ENCODE measurements at places on chromosomes 5 and 9.

DNA sequence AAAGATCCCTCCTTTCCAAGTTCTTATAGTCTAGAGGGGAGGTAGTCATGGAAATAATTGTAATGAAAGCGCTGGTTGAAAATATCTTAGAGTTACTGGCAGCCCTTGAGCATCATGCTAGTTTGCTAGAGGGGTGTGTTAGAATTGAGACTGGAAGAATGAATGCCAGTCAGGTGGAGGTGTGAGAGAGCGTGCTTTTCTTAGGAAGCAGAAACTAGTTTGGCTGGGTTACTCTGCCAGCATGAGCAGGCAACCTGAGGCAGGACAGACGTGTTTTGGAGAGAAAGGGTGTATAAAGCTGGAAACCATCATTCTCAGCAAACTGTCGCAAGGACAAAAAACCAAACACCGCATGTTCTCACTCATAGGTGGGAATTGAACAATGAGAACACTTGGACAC, 43.6 kb upstream of the DHFR start:
- no peak for DNase-seq

- no peak for DNase-seq
Measured at GRCh38 chr9:31776471-31776870, 608.0 kb upstream of the ACO1 start.

DNA sequence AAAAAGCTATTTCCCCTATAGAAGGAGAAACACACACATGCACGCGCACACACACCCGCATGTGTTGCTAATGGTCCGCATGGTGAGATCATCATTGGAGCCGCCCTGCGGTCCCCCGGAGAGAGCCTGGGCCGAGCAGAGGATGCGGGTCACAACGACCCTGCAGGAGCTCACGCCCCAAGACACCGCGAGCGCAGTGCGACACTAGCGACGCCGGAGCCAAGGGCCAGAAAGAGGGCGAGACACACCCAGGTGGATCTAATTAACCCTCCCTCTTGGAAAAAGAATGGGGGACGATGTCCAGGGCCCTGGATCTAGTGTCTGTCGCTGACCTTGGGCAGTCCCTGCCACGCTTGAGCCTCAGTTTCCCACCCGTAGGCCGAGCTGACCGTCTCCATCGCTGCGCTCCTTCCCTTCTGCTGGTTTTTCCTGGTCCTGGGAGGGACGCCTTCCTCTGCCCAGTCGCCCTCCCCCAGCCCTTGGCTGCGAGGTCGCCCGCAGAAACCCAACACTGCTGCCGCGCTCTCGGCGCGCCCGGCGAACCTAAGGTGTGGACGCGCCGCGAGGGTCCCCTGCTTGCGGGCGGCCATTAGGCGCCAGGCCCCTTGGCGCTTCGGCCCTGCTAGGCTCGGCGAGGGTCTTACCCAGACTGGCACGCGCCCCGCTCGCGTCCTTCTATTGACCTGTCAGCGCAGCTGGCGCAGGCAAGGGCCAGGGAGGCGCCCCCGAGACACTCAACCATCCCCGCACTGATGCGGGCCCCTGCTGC, 47.5 kb upstream of the RNF20 start:
- no peak for DNase-seq

GRCh38 chr9:124450931-124451661, 845 bp downstream of the ADGRD2 start:
- DNase-seq: no peak

DNA sequence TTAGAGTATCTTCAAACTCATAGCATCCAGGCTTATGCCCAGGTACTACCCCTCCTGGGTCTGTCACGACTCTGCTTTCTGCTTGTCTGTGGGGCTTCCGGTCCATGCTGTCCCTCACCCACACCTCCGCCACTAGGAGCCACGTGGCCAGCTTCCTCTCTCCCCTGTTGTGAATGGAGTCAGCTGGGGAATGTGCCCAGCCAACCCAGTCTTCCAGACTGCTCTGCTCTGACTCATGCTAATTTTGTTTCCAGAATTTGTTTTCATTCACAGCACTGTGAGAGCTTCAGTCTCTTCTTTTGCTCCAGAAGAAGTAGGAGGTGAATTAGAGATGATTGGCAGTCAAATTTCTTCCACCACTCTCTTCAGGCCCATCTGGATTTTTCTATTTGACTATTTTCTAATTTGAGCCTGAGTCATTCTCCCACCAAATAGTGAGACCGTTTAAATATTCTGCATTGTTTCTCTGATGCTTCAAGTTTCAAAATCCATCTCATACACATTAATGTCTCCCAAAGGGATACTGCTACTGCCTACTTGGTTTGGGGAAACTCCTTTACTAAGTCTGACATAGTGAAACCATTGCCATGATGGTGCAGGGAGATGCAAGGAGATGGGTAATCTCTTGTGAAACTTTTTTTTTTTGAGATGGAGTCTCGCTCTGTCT, 424.1 kb upstream of the KIF2A start:
- DNase-seq: no peak

- DNase-seq: no peak
Measured at GRCh38 chr5:7872517-7873130, 3.7 kb downstream of the MTRR start.

- DNase-seq: no peak
Measured at GRCh38 chr9:126154869-126155268, 171.8 kb upstream of the MVB12B start.

GRCh38 chr5:177276886-177277285, 26.6 kb downstream of the RAB24 start:
- DNase-seq: no peak

DNA sequence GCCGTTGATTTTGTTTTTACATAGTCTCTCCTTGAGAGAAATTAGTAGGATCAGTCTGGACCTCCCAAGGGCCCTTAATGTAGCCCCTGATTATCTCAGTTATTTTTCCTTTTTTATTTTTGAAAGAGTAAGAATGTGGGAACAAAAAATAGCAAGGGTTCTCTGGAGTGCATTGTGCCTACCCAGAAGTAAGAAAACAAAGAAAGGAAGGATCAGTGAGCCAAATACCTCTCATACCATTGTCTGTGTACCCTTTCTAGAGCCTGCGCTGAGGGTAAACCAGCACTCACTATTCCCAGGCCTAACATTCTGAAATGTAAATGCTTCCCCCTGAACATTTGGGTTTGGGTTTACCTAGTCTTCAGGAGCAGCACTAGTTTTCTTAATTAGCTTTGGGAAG, 213.0 kb upstream of the TARS1 start:
- no peak for DNase-seq

DNA sequence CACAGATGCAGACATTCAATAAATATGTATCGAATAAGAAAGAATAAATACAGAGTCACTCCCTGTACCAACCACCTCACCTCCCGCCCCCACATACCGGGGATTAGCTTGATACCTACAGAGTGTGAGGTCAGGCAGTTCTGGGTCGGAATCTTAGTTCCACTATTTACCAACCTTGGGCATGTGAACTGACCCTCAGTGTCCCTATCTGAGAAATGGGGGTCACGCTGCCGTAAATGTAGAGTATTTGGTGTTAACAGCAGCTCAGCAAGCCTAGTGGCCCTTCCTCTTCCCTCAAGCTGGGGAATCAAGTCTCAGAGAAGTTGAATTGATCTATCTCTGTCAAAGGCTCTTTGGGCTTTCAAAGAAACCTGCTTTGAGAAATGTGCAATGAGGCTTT, 25.4 kb downstream of the CCNJL start:
- no peak for DNase-seq

DNA sequence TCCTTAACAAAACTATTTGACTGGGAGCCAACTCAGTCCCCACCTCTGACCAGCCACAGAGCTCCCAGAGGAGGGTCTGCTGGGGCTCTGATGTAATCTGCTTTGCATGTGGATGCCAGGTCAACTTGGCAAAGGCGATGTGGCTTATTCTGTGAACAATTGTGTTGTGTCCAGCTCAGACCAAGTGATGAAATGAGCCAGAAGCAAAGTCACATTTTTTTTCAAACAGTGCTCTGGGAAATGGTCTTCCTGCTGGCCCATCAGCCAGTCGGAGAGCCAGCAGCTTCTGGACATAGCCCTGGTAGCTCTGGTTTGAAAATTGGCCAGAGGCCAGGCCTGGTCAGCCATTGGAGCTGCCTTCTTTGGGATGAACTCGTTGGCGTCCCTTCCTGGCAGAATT, 86.5 kb downstream of the ANGPTL2 start:
- DNase-seq: no peak

- no peak for DNase-seq
Measured at GRCh38 chr5:115243412-115243811, 19.3 kb downstream of the PGGT1B start.

DNA sequence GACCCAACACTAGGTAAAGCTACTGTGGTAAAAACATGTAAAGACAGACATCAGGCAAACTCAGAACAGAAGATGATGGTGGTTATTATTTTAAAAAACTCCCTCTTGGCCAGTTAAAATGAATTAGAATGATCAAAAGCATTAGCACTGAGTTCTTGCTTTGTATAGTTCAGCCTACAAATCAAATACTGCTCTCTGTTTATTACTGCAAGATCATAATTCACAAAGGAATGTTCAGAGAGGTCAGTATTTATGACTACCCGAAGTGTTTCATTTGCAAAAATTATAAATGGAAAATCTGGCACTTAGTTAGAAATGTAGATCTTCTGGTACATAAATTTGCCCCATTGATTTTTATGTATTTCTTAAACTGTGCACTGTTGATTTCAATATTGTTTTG, 140.3 kb upstream of the PPP2R2B start:
- DNase-seq: no peak

GRCh38 chr9:85647571-85647970, 94.2 kb downstream of the AGTPBP1 start:
- no peak for DNase-seq

DNA sequence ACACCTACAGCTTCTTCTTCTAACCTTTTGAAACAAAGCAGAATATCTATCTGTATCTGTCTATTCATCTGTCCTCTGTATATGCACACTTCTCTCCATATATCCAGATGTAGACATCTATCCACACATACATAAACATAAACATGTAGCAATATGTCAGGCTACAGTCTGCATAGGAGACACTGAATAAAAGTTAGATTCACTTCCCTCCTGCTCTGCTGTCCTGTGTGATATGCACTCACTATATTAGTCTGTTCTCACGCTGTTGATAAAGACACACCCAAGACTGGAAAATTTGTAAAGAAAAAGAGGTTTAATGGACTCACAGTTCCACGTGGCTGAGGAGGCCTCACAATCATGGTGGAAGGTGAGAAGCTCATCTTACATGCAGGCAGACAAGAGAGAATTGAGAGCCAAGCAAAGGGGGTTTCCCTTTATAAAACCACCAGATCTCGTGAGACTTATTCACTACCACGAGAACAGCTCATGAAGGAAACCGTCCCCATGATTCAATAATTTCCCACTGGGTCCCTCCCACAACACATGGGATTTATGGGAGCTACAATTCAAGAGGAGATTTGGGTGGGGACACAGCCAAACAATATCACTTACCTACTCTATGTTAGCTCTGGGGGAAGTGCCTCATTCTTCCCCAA, 24.1 kb downstream of the RANBP3L start:
- no peak for DNase-seq

GRCh38 chr5:158589939-158590338, 509.8 kb downstream of the EBF1 start:
- no peak for DNase-seq

DNA sequence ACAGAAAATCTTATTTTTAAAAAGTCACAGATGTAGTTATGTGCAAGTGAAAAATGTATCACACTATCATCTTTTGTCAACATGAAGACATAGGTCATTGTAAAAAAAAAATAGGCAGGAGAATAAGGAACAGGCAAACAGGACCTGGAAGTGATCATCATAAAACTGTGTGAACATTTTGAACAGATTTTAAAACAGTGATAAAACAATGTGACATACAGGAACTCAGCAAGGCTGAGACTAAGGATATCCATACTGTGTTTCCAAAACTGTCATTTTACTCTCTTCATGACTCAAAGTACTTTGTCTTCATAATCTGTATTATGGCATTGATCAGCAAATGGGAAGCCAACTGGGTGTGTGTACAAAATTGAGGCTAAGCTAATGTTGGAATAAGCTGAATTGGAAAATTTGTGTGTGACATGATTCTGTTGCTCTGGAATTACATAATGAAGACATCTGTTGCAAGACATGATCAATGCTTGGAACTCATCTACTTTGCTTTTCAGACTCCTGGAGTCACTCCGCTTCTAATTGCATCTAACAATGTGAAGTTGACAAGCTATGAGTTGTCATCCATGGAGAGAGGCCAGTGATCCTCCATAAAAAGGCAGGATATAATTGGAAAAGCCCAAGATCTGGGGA, 978.7 kb upstream of the NUDT12 start:
- no peak for DNase-seq

DNA sequence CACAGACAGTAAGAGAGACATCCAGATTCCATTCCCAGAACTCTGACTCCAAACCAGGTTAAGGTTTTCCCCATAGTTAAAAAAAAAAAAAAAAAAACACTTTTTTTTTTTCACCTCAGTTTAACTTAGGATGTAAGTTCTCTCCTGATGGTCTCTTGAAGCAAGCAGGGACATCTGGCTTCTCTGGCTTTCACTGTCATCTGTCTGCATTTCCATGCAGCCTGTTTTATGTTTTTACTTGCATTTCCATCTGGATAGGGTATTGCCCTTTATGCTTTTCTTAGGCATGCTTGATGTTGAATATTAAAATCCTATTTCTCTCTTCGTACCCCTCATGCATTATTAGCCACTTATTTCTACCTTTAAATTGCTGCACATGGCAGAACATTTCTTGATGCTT, 135.3 kb upstream of the WWC1 start:
- DNase-seq: no peak

GRCh38 chr5:57816108-57816507, 333.5 kb upstream of the ACTBL2 start:
- DNase-seq: no peak

GRCh38 chr5:175025077-175025476, 300.7 kb downstream of the MSX2 start:
- no peak for DNase-seq

- no peak for DNase-seq
Measured at GRCh38 chr9:88458716-88459465, 70.6 kb downstream of the SPIN1 start.

DNA sequence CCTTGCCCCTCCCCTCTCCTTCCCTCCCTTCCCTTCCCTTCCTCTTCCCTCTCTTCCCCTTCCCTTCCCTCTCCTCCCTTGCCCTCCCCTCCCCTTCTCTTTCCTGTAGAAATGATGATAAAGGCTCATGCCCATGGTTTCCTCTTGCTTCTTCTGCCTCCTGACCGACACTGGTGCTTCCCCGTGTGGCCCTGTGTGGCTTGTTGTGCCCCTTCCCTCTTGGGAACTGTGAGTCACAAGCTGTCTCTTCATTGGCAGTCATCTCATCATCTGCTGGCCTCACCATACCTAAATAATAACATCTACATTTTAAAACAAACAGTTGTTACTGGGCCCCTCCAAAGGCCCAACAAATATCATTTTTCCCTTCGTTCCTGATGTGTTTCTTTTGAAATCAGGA, 11.7 kb upstream of the CARNMT1 start:
- no peak for DNase-seq

DNA sequence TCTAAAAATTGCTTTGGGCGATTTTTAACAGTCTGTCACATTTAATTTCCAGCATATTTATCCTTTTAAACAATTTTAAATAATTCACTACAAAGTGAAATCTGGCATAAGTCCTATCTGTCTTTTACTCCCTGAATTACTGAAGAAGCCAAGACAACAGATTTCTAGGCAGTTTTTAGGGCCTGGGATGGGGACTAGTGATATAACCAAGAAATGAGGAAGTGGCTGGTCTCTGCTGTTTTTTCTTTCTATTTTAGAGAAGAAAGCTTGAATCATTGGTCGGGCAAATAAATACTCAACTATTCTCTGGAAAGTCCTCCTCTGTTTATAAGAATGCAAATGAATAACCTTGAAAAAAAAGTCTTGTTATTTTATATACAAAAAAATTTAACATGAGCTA, 79.7 kb upstream of the SSBP2 start:
- DNase-seq: no peak
